ENCODE measurements at places on chromosomes 3 and 15. TPM values are rescaled to one million over a fixed set of nuclear protein-coding genes. Genes with fewer than 3 reads are reported as not detected.

The TM4SF18 gene
- total RNA-seq = 0.92 TPM

The TMEM158 gene
- 35.7 TPM for total RNA-seq

The FEM1B gene
- total RNA-seq = 34.9 TPM

The SCG3 gene
- not detected for total RNA-seq

The CNTN6 gene
- 0.18 TPM for total RNA-seq

The RPL22L1 gene
- 90.0 TPM for total RNA-seq

The ZNF385D gene
- total RNA-seq = 0.14 TPM

The HRG gene
- total RNA-seq = under 0.01 TPM

The INTS14 gene
- 23.5 TPM for total RNA-seq

The BHLHE40 gene
- total RNA-seq = 33.2 TPM

The FBXW12 gene
- total RNA-seq = not detected

The ARRDC4 gene
- 9.2 TPM for total RNA-seq

The FANCD2OS gene
- total RNA-seq = not detected

Data from smooth muscle cell of bladder (primary cell).